ENCODE measurements at places on chromosomes 13 and 19.
A peak's percentile ranks its signal among the peaks of the same experiment; 100 is the strongest.

DNA sequence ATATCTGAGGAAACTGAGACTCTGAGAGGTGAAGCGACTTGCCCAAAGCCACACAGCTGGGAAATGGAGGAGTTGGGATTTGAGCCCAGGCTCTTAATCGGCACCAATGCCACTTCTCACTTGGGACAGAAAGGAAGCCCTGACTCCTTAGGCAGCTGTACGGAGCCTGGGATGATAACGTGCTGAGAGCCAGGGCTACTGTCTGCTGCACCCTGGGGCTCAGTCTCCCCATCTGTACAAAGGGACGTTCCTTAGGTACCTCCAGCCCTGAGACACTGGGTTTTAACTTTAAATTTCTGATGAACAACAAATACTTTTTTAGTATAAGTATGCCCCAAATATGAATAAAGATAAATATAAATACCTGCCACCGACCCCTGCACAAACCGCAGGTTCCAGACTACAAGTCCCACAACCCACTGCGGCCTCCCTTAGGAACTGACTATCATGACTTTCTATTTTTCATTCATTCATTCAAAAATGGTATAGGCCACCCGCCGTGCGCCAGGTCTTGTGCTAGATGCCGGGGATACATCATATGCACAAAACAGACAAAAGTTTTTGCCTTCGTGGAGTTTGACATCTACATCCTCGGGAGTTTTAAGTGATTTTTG, 776 bp upstream of the NCLN start:
- DNase-seq, result peak; percentile 80

DNA sequence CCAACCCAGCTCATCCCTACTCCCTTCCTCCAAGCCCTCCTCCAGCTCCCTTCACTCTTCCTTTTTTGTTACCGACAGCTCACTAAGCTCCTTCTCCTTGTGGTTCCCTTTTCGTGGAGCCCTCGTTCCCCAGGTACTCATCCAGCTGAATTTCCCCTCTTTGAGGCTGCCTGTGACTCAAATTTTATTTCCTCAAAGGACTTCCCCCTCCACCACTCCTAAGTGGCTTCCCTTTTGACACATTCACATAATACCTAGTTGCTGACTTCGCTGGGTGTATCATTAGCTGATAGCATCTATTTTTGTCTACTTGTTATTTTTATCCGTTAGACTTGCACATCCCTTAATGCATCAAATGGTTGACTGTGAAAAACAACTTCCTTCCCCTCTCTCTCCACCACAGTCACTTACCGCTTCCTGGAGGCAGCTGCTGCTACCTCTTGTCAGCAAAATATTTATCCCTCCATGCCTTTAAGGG, 14.5 kb downstream of the FFAR2 start:
- no peak for DNase-seq

- DNase-seq, result no peak
Measured at GRCh38 chr19:40806423-40807146, 7.6 kb downstream of the EGLN2 start.

DNA sequence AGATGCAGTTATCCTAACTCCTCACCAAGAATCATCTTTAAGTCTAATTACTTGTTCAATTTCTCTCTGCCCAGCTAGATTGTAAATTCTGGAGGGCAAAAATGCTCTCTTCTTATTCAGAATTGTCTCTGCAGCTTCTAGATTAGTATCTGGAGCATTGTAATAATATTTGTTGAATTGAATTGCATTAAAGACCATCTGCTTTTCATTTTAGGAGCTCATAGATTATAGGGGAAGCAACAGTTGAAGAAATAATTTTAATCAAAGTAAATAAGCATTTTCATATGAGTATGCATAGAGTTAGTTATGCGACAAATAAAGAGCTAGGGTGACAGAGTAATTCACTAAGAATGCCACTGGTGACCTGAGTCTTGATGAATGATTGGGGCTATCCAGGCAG, 222.8 kb downstream of the SPRY2 start:
- DNase-seq, result no peak

GRCh38 chr19:8504171-8504570, 1.7 kb upstream of the PRAM1 start:
- no peak for DNase-seq

DNA sequence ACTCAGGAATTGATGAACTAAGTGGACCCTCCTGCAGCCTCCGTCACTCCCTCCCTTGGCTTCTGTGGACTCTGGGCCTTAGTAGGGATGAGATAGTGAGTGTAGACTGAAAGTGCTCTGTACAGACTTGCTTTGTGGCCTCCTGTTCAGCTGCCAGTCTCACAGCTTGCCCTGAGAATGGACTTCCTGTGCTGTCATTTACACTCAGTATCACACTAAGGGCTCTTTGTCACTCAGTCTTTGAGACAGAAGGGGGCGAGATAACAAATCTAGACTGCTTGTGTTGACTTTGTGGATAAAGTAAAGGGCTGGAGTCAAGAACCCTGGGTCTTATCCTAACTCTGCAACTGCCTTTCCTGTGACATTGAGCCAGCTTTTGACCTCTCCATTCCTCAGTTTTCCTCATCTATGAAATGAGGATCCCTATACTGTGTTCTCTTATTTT, 21.0 kb upstream of the SPRY2 start:
- DNase-seq, result no peak

GRCh38 chr13:113746671-113747070, 12.4 kb upstream of the TMEM255B start:
- no peak for DNase-seq

GRCh38 chr13:61975001-61975400, 559.4 kb upstream of the PCDH20 start:
- DNase-seq, result no peak

GRCh38 chr19:42285541-42285941, 16.4 kb upstream of the PRR19 start:
- no peak for DNase-seq

DNA sequence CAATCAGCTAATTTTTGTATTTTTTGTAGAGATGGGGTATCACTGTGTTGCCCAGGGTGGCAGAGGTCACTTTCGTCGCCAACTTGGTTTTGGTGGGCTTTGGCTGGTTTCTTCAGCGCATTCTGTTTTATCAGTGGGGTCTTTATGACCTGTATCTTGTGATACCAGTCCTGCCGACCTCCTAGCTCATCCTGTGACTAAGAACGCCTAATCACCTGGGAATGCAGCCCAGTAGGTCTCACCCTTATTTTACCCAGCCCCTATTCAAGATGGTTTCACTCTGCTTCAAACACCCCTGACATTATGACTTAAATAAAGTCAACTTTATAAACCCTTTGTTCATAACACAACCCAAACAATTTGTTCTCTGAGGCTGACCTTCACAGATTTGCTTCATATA, 3.0 kb upstream of the ZNF878 start:
- DNase-seq, result no peak

DNA sequence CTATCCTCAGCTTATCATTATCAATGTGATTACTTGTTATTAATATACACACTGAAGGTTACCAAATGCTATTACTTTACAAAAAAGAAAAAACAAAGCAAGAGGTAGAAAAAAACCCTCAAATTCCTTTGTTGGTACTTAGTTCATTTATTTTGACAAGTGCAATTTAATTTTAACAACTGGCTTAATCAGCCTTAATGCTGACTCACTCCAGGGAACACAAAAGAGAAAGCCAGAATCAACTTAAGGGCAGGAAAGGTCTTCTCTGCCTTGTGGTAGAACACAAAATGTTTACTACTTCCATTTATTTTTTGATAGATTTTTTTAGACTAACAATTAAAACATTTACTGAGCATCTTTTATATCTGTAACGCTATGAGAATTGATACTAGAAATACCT, 417.1 kb downstream of the PCDH17 start:
- no peak for DNase-seq

GRCh38 chr19:33795370-33796163, 1.1 kb upstream of the KCTD15 start:
- DNase-seq, result peak; percentile 88

GRCh38 chr13:113792236-113792770, 33.3 kb downstream of the TMEM255B start:
- DNase-seq, result no peak

- DNase-seq, result no peak
Measured at GRCh38 chr13:102845289-102845629, 573 bp upstream of the ERCC5 start.

GRCh38 chr13:65605396-65605795, 1624.7 kb downstream of the PCDH9 start:
- no peak for DNase-seq

DNA sequence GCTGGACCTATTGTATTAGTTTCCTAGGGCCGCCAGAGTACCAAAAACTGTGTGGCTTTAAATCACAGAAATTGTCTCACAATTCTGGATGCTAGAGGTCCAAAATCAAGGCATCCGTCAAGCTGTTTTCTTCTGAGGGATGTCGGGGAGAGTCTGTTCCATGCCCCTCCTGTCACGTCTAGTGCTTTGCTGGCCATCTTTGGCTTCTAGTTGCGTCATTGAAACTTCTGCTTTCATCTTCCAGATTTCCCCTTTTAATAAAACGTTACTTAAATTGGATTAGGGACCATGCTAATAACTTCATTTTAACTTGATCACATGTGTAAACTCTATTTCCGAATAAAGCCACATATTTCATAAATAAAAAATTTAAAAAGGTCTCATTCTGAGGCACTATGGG, 47.5 kb downstream of the TRPM4 start:
- no peak for DNase-seq

GRCh38 chr13:79481685-79482052, 714 bp downstream of the NDFIP2 start:
- DNase-seq, result no peak

GRCh38 chr19:3698386-3698950, 1.8 kb downstream of the PIP5K1C start:
- no peak for DNase-seq

DNA sequence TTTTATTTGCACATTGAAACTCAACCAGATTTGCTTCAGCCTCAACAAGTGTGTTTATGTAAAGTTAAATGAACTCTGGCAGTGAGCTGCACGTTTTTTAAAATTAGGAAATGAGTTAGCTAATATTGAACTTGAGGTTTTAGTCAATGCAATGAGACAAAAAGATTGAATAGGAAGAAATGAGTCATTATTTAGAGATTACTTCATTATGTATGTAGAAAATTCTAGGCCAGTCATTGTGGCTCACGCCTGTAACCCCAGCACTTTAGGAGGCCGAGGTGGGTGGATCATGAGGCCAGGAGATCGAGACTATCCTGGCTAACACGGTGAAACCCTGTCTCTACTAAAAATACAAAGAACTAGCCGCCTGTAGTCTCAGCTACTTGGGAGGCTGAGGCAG, 22.8 kb upstream of the CD70 start:
- DNase-seq, result no peak

DNA sequence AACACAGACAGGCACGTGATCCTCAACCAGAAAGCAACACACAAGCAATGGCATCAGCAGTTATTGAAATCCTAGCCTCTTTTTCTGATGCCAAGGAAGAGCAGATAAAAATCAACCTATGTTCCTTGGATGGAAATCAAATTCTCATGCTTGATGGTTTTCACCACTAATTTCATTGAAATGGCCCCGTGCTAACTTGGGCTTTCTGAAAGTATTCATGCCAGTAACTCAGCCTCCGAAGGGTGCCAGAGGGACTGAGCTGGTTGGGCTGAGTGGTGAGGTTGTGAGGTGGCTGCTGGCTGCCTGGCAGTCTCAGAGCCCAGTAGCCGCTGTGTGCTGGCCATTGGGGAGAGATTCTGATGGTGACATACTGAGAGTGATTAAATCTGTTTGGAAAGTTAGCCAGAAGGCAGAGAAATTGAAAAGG, 309.3 kb downstream of the DCT start:
- DNase-seq, result peak; percentile 73

- DNase-seq, result no peak
Measured at GRCh38 chr13:95023405-95023804, 277.8 kb downstream of the ABCC4 start.

- DNase-seq, result peak; percentile 78
Measured at GRCh38 chr13:113863524-113864272, at the start of gene GAS6. Gene GAS6, minus strand, starts transcription at chr13:113864076. Its CDS starts 156 bp downstream, at chr13:113863920.

DNA sequence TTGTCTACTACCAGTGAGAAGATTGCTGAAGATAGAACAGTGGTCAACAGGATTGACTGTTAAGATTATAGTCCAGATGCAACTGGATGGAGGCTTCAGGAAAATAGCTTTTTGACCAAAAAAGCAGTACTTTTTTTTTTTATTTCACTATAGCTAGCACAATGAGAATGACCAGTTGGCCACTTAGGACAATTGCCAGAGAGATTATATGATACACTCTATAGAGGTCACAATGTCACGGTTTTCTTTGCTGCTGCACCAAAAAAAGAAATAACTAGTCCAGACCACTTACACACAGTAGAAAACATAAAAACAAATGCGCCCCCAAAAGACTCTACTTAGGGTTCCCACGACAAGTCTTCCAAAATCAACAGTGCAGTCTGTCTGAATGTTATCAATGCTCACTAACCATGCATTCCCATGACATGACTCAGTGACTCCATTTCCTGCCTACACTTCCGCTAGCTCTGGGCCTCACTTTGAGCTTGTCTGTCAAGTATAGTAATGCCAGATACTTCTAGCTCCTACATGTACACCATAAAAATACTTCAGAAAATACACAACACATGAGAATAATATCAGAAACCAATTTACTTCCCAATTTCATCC, 209.1 kb upstream of the STARD13 start:
- no peak for DNase-seq

GRCh38 chr13:27643334-27644132, 21.8 kb downstream of the POLR1D start:
- no peak for DNase-seq

- DNase-seq, result no peak
Measured at GRCh38 chr13:39538816-39539790, 63.9 kb downstream of the LHFPL6 start.

- peak; percentile 79 for DNase-seq
Measured at GRCh38 chr19:11324079-11324661, 15.3 kb downstream of the RAB3D start.

GRCh38 chr19:16587833-16588823, 15.9 kb upstream of the SLC35E1 start:
- no peak for DNase-seq

DNA sequence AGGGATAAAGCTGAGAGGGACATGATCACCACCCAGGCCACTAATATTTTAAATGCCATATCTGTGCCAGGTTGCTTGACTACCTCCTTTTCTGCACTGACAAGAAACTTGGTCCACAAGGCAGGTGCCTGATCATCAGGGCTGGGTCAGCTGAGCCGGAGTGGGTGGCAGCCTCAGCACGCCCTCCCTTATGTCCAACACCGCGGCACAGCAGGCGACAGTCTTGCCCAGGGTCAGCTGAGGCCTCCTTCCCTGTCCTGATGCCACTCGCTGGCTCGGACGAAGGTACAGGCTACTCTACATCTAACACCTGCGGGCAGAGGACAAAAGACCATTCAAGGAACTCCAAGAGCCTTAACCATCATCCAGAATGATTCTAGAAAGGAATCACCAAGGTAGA, 16.9 kb downstream of the ZC3H4 start:
- no peak for DNase-seq
